ENCODE measurements at places on chromosomes 1 and 21. TPM values are rescaled to one million over a fixed set of nuclear protein-coding genes. Genes with fewer than 3 reads are reported as not detected.

- DNase-seq, result peak; percentile 62
These were observed 3.8 kb upstream of the B3GALT2 start for GRCh38 chr1:193190096-193190744.

TRIM67 gene
- not detected for total RNA-seq

OR2T2 gene
- not detected for total RNA-seq

EFCAB14 gene
- total RNA-seq, result 58.3 TPM

Measured in fibroblast of villous mesenchyme (primary cell).